ENCODE measurements at places on chromosomes 5 and 9.

DNA sequence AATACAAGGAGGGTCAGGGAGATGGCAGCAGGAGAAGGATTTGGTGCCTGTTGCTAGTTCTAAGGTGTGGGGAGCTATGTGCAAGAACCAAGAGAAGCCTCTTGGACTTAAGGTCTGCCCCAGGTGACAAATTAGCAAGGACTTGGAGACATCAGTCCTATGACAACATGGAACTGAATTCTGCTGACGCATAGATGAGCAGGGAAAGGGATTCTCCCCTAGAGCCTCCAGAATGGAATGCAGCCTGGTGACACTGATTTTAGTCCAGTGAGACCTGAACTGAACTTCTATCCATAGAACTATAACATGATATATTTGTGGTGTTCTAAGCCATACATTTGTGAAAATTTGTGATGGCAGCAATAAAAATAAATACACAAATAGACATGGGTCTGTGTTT lies 215.6 kb downstream of the ESM1 start:
- no peak for DNase-seq

DNA sequence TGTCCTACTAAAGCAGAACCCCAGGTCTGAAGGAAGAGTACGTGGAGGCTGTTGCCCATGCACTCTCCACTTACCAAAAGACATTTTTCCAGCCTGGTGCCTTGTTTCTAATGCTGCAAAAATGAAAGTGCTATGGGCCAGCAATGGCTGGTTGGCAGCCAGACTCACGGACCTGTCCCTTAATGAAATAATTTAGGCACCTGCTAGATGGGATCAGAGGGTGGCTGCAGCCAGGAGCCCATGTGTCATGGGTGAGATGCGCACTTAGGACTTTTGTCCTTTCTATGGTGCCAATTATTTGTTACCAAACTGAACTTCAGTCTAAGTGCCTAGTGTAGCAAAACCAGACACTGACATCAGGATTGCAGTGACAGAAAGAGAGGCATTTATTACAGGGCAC lies 276.3 kb downstream of the YTHDC2 start:
- no peak for DNase-seq

DNA sequence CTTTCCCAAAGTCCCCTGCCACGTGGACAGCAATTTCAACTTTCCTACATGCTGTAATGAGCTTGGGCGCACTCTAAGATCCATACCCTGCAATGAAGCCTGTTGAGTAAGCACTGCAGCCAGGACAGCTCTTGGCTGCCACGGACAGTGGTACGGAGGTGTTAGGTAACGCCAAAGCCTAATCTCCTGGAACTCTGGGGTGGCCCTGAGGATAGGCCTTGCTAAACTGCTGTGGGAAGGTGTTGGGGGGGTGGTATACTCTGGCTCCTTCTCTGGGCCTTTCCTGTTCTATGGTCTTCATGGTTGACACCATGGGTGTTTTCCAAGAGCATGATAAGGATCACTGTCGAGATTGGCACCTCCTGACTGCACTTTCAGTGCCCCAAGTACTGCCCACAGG lies 66.4 kb upstream of the PITX1 start:
- DNase-seq: no peak

DNA sequence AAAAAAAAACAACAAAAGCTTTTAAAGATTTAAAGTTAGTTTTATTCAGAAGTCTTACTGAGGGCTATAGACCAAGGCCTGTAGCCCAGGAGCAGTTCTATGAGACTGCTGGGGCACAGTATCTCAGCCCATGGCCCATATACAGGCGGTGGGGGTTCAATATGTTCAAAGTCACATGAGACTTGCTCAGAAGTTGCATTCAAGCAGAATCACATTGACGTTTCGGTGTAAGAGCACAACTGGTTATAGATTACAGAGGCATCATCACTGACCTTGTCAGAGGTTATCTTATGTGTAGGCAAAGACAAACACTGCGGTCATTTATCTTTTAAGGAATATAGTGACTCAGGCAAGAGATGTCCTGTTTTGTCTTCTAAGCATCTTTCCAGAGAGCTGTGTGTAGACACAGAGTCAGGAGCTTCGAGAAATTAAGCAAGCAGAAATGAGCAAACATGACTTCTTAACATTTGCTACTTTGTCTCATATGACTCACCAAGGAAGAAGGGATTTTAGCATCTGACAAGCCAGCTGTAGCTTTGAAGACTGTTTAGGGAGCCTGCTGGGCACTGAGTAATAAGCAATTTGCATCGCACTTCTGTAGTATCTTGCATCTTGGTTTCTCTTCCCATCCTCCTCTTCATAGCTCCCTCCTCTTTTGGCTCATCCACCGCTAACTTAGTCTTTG lies 12.9 kb upstream of the F2RL1 start:
- no peak for DNase-seq

GRCh38 chr9:36091026-36091953 lies 45.2 kb upstream of the GLIPR2 start:
- DNase-seq: no peak

DNA sequence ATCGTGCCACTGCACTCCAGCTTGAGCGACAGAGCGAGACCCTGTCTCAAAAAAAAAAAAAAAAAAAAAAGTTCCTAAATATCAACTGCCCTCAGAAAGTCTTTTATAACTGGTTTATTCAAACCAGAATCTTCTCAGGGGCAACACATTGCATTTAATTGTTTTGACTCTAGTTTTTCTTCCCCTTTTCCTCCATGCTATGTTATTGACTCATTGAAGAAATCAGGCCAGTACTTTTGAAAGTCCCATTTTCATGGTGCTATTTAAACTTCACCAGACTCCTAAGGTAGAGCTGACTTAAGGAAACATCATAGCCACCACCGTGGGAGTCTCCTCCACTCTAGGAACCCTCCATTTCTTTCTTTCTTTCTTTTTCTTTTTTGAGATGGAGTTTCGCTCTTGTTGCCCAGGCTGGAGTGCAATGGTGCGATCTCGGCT lies 83.1 kb upstream of the IL6ST start:
- no peak for DNase-seq

DNA sequence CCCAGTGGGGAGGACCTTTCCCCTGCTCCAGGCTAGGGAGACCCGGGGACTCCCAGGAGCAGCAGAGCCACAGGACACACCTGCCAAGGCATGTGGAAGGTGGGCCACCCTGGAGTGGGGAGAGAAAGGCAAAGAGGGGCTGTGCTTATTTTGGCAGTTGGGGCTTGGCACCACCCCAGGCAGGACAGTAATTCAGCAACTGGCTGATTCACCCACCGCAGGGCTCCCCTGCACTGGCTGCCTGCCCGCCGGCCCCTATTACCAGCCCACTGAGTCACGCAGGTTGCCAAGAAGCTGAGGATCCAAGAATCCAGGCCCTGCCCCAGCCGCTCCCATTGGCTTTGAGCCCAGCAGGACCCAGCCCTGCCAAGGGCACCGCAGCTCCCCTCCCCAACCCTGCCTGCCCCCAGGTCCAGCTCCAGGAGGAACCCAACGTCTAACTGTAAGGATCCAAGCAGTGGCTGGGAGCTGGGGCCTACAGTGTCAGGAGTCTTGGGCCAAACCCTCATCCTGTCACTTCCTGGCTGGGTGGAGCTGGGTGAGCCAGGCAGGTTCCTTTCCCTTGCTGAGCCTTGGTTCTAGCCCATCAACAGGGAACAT lies 14.2 kb upstream of the RALGDS start:
- peak; percentile 47 for DNase-seq

DNA sequence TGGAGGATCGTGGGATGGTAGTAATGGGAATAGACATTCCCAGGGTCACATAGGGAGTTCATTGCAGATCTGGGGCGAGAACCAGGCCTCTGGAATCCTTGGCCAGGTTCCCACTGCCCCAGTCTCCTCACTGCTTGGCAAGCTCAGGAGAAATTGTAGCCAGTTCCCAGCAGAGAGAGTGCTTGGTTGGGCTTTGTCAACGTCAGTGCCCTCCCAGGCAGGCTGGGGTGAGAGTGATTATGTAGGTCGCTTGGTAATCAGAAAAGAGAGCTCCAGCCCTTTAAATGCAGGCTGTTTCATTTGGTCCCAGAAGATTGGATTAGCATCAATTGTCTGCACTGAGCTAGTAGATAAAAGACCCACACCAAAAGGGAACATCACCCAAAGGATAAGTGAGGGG lies 51.8 kb upstream of the GALNT10 start:
- no peak for DNase-seq

DNA sequence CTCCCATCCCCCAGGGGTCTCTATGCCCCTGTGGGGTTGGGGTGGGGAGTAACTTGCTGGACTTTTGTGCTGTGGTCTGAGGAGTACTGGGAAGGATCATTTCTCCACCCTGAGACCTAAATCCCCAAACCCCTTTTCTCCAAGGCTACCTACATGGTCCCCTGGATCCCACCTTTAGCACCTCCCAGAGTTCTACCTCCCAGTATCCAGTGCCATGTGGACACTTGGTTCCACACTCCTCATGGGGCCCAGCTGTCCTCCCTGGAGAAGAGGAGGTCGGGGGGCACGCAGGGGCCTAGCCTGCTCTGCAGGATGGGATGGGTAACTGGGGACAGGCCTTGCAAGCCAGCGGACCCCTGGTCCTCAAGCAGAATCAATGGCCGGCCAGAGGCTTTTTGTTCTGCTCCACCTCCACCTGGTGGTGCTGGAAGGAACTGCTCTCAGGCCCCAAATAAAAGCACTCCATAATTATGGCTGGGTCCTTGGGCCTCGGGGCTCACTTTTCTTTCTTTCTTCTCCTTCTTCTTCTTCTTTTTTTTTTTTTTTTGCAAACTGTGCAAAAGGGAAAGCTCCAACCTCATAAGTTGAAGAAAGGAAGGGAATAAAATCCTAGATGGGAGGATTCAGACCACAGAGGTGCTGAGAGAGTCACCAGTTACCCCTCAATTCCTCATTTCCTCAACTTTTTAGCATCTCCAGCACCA lies 68.4 kb downstream of the PSD2 start:
- peak; percentile 45 for DNase-seq

DNA sequence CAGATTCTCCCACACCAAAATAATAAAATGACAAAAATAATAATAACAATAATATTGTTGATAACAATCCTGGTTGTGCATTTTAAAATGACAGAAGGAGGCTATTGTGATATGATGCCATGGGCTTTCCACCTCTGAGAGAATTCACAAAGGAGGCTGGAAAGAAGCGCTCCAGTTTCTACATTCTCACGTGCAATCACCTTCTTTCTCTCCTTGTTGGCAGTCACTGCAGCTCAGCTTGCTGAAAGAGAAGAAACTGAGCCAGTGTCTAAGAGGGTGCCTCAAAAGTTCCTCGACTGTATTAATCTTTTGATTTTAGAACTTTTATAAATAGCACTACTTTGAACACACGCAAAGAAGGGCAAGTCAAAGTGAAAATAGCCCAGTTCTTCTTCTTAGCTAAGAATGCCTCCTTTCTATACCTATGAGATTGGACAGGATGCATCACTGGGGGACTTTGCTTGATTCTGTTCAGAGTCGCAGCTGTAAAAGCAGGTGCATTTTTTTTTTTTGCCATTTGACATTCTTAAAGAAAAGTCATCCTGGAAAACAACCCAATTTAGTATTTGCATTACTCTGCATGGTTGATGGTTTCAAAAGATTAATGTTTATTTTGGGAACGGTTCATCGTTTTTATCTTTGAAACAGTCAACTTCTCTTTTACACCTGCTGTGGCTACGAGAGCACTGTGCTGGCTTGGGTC lies 12.4 kb upstream of the SUB1 start:
- DNase-seq: no peak

GRCh38 chr5:537621-538071 lies 13.4 kb upstream of the SLC9A3 start:
- no peak for DNase-seq

- DNase-seq: no peak
Observed at GRCh38 chr5:32193591-32193990, 19.5 kb upstream of the GOLPH3 start.

GRCh38 chr9:116870566-116870965 lies 183.5 kb downstream of the TRIM32 start:
- no peak for DNase-seq

- no peak for DNase-seq
Observed at GRCh38 chr5:87887247-87887646, 381.4 kb downstream of the TMEM161B start.

DNA sequence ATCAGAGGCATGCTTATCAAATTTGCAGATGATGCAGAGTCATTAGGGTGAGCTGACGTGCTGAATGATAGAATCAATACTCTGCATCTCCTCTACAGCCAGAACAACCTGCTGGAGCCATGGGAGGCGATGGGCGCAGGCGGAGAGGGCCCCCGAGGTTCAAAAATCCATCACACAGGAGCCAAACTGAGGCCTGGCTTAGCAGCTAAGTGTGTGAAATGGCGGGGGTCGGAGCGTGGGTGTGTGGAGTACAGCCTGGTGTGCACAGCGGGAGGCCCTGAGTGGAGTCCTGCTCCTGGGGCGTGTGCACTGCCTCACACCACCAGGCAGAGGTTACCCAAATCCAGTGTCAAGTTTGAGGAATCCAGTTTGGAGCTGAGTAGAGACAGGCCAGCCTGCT lies 73.2 kb downstream of the MVB12B start:
- no peak for DNase-seq

DNA sequence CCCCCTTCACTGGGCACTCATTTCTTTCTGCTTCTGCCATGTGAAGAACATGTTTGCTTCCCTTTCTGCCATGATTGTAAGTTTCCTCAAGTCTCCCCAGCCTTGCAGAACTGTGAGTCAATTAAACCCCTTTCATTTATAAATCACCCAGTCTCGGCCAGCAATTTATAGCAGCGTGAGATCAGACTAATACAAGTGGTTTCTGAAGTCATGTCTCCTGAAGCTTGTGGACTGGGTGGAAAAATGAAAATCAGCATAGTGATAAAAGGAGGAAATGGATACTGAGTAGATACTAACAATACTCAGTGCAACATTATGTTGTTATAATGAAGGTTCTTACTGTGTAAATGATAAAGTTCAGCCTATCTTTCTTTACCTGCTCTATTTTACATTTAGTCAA lies 35.1 kb downstream of the NNT start:
- no peak for DNase-seq

DNA sequence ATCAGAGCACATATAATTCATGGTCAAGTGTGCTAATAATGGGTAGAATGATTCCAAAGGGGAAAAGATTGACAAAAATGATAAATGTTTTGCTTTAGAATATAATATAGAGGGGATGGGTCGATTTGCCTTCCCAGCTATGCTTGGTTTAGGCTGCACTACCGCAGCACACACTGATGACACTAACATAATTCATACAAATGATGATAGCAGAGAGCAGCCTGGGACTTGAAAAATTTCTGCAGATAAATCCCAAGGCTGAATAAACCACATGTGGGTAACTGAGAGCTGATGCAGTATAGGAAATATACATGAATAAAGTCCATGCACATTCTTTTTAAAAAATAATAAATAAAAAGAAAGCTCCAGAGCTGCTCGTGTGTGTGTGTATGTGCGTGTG lies 54.5 kb downstream of the EFNA5 start:
- no peak for DNase-seq

- DNase-seq: no peak
Observed at GRCh38 chr9:6079386-6079785, 64.0 kb upstream of the RANBP6 start.

- no peak for DNase-seq
Observed at GRCh38 chr9:105833271-105833975, 139.1 kb downstream of the TMEM38B start.

DNA sequence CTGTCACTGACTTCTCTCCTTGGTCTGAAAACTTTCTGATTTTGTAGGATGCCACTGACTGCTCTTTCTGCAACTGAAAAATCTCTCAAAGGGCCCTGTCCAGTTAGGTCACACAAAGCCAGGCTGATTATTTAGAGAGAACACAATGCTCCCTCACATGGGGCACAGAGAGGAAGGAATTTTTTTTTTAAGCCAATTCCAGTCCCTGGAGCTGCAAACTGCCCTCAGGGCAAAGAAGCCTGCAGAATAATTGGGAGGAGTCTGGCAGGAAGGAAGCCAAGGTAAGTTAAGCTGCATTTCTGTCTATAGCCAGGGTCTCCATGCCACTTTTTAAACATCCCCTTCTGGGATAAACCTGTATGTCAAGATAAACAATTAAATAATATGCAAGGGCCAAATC lies 305.5 kb downstream of the ZSWIM6 start:
- DNase-seq: no peak
